Cortex of kidney (tissue), 1 donor: ENCODE measurements at places on chromosomes 12 and 14.

DNA sequence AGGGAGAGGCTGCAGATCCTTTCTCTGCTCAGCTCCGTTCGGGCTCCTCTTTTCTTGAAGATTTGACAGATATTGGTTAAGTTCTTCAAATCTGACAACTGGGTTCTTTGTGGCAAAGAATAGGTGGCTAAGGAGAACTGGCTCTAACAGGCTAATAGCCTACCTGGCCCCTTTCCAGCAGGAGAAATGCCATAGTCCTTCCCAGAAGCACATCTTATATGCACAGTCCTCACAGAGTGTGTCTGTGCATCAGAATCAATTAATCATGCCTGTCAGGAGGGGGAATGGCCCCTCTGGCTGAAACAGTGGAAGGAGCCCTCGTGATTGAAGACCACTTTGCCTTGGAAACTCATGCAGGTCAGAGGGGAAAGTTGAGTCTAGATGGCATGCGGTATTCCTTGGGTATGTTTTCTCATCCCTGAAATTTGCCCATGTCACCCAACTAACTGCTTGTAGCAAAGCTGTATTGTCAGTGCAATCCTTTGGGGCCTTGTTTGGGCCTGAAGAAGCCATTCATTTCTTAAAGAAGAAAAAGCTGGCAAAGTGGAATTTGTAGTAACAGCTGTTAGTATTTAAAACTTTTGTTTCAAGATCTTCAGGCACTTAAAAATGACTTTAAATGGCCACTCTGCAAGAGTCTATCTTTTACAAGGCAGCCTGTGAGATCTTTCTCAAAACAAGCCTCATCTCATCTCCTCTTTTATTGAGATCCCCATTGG is 251.5 kb downstream of the ZFP36L1 start:
- DNase-seq = no peak

- DNase-seq = no peak
Measured at GRCh38 chr12:128286970-128287369, 20.0 kb downstream of the TMEM132C start.

- no peak for DNase-seq
Measured at GRCh38 chr12:74043343-74043742, 494.3 kb upstream of the ATXN7L3B start.

- DNase-seq = no peak
Measured at GRCh38 chr12:43762596-43762995, 3.8 kb downstream of the IRAK4 start.

GRCh38 chr12:92596383-92596782 is 106.4 kb upstream of the PLEKHG7 start:
- no peak for DNase-seq

GRCh38 chr12:128693115-128693514 is 130.6 kb downstream of the SLC15A4 start:
- DNase-seq = no peak

GRCh38 chr14:95072310-95072905 is 84.9 kb downstream of the DICER1 start:
- DNase-seq = no peak

DNA sequence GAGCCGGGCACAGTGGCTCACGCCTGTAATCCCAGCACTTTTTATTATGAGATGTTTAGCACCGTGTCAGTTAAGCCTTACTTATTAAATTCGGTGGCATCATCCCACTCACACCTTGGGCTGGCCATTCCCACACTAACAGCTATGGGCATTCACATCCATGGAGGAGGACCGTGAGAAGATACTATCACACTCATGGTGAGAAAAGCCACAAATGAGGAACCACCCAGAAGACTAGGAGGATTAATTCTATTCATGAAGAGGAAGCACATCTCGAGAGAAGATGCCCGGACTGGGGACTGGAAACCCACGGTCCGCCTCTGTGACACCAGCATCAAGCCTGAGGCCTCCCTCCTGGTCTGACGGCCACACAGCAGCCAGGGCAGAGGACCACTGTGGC is 4.9 kb downstream of the CDC42BPB start:
- DNase-seq = no peak

GRCh38 chr14:96235426-96235825 is 20.6 kb upstream of the BDKRB1 start:
- DNase-seq = no peak

- no peak for DNase-seq
Measured at GRCh38 chr12:29463198-29463597, 34.3 kb downstream of the OVCH1 start.

DNA sequence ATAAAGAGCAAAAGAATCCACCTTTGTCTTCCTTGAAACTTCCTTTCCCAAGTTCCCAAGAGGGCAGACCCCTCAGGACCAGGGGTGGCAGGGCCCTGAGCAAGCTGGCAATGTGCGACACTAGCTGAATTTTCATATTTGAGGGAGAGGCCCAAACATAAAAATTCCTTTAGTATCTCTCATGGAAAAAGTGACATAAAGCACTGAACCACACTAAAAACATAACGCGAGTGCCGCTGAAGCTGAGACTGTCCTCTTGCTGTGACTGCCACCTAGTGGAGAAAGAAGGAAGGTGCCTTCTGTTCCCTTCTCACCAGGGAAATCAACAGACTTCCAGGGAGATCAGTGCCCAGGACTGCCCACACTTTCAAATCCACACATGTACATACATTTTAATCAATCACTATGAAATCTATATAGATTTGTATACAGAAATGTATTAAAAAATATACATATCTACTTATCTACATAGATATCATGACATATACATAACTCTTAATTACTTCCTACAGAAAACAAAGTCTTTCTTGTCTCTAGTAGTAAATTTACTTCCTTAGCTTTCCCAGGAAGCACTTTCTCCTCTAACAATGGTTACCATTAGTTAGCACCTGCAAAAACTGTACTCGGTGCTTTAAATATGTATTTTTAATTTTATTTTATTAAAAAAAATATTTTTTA is 53.8 kb downstream of the SSH1 start:
- DNase-seq = no peak

GRCh38 chr14:95862243-95862642 is 14.4 kb upstream of the TUNAR start:
- DNase-seq = no peak

DNA sequence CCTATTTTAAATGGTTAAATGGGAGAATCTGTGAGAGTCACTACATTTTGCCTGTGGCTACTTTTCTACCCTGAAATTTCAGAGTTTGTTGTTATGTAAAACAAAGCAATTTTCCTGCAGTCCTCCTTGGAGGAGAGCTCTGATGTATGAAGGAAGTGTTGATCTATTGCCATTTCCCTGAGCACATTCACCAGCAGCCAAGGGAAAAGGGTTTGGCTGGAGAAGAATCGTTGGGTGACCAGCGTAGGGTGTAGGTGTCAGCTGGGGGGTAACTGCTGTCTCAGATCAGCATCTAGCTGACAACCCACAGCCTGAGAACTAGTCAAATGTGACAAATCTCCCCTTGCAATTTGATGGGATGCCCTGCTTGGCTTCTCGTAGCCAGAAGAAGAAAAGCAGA is 230.5 kb downstream of the PDZRN4 start:
- no peak for DNase-seq

DNA sequence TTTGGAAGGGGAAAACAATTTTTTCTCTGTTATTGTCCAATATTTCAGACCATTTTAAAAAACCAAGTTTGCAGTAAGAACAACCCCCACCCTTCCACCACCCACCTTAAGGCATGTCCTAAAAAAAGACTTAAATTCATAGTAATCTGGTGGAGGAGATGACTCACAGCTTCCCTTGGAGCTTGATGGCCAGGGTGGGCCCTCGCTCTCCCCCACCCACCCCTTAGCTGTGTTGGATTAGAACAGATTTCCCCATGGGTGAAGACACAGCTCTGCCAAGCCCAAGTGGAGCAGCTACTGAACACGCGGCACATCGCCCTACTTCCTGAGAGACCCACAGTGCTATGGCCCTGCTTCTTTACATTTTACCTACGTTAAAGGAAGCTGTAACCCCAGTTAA is 140.3 kb downstream of the GCH1 start:
- DNase-seq = no peak

- DNase-seq = no peak
Measured at GRCh38 chr12:20829919-20830318, 19.4 kb downstream of the SLCO1B3 start.

DNA sequence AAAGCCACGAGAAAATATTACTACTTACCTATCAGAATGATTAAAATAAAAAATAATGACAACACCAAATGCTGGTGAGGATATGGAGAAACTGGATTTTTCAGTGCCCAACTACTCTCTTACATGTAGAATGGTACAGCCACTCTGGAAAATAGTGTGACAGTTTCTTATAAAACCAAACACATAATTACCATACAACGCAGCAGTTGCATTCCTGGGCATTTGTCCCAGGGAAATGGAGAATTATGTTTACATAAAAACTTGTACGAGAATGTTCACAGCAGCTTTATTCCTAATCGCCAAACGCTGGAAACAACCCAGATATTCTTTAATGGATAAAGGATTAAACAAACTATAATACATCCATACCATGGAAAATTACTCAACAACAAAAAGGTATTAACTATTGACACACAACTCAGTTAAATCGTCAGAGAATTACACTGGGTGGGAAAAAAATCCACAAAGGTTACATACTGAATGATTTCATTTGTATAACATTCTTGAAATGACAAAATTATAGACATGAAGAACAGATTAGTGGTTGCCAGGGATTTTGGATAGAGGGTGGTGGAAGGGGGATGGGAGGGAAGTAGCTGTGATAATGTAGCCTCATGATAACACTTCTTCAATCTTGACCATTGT is 35.4 kb downstream of the TAOK3 start:
- no peak for DNase-seq

DNA sequence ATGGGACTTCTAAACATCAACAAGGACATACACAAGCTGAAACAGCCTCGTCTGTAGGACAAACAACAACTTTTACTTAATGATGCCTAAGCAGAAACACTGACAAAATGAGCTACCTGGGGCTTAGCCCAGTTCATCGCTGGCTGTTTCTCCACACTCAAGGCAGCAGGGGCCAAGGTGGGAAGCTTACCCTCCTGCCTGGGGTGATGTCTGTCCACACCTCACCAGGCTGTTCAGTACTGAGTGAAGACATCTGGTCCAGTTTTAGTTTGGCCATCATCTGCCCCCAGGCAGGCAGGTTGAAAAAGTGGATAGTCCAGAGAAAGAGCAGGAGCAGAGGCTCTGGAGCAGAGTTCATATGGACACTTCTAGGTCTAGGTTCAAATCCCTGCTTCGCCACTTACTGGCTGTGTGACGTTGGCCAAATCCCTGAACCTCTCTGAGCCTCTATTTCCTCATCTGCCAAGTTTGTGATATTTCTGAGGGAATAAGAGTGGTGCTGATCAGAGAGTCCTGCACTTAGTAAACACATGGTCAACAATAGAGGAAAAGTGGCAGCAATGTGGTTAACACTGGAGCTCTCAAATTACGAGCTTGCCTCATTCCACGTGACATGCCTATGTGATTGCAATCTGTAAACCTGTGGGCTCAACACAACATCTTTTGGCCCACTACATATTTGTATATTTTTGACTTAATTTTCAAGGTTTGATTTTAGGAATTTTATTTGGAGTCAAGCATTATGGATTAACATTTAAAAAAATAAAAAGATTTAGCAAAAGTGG is 720.1 kb upstream of the TMEM132C start:
- DNase-seq = no peak

- no peak for DNase-seq
Measured at GRCh38 chr12:6033546-6033945, 88.5 kb upstream of the ANO2 start.

GRCh38 chr12:65830305-65830704 is 6.0 kb downstream of the HMGA2 start:
- no peak for DNase-seq

GRCh38 chr12:26298785-26299621 is 103.6 kb downstream of the SSPN start:
- no peak for DNase-seq

DNA sequence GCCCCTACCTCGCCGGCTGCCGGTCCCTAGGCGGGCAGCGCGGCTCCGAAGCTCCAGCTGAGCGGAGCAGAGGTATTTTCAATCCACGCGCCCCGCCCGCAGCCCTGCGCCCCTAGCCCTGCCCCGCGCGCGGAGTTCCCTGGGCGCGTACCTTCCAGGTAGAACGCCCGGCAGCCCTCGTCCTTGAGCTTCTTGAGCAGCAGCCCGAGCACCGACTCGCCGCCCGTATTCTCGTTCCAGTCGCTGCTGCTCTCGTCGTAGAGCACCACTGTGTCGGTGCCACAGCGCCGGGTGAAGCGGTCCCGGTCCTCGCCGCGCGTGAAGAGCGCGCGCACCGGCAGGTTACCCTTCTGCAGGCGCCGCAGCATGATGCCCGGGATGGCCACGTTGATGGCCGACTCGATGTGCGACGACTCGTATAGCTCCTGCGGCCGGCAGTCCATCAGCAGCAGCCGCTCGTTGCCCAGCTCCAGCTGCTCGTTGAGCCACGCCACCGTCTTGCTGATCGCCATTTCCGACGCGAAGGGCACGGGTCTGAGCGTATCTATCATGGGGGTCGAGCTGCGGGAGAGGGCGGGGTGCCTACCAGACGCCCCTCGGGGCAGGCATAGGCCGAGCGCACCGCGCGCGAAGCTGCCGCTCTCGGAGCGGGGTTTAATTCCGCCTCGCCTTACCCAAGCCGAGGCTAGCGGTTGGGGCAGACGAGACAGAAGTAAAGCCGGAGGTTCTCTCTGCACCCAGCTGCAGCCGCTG is 636 bp downstream of the DUSP6 start:
- no peak for DNase-seq

DNA sequence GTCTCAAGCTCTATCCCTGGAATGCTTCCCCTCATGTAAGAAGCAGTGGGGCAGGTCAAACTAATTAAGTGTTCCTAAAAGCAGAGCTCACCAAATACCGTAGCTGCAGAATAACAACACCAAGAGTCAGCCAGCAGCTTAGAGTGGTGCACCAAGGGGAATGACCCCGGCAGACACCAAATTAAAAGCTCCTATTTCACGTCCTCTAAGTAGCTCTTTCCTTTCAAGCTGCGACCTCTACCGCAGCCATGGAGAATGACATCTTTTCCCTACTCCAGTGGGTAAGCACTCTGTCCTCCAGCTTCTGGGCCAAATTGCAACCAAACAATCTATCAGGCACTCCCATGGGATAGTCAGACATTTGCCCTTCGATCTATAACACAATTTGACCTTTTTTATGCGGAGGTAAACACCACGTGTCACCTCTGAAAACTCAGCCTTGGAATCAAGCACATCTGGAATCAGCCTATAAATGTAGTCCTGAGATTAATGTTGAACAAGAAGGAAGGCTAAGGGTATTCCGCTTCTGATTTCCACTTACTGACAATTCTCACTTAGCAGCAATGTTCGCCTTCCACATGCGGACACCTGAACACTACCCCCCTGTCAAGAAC is 67.6 kb upstream of the CDKN3 start:
- no peak for DNase-seq

- DNase-seq = no peak
Measured at GRCh38 chr12:53603196-53603595, 23.0 kb downstream of the ATF7 start.

GRCh38 chr12:63844391-63845341 is at the start of gene SRGAP1:
Gene SRGAP1, plus strand, starts transcription at chr12:63844700. Its CDS starts 117 bp downstream, at chr12:63844817.
- DNase-seq = no peak
